EL (cell line): ENCODE measurements at places on chromosomes 13 and 19.
A peak's percentile ranks its signal among the peaks of the same experiment; 100 is the strongest.

GRCh38 chr13:78659732-78660494 lies 958 bp upstream of the OBI1 start:
- DNase-seq, result no peak

DNA sequence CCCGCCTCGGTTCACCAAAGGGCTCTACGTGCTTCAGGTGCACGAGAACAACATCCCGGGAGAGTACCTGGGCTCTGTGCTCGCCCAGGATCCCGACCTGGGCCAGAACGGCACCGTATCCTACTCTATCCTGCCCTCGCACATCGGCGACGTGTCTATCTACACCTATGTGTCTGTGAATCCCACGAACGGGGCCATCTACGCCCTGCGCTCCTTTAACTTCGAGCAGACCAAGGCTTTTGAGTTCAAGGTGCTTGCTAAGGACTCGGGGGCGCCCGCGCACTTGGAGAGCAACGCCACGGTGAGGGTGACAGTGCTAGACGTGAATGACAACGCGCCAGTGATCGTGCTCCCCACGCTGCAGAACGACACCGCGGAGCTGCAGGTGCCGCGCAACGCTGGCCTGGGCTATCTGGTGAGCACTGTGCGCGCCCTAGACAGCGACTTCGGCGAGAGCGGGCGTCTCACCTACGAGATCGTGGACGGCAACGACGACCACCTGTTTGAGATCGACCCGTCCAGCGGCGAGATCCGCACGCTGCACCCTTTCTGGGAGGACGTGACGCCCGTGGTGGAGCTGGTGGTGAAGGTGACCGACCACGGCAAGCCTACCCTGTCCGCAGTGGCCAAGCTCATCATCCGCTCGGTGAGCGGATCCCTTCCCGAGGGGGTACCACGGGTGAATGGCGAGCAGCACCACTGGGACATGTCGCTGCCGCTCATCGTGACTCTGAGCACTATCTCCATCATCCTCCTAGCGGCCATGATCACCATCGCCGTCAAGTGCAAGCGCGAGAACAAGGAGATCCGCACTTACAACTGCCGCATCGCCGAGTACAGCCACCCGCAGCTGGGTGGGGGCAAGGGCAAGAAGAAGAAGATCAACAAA lies 2.6 kb downstream of the PCDH17 start:
- DNase-seq, result no peak

DNA sequence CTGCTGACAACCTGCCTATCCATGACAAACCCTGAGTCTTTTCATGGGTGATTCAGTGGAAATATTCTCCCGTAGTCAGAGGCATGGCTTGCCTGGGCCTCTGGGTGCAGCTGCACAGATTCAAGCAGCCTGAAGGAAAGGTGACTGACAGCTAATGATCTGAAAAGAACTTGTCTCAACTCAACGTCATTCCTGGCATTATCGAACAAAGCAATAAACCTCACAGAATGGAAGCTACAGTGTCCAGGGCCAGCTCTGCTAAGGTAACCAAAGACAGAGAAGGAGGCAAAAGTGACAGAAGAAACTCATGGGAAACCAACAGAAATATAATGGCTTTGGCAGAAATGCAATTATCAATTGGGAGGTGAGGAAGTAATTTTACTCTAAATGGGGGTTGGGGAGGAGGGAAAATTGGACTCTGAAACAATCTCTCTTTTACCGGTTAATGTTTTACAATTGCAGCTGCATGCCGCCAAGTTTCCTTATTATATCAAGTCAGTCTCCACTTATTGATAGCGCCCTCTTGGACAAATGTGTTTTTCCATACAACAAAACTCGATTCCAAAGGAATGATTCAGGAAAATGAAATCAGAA lies 12.9 kb downstream of the STARD13 start:
- no peak for DNase-seq

DNA sequence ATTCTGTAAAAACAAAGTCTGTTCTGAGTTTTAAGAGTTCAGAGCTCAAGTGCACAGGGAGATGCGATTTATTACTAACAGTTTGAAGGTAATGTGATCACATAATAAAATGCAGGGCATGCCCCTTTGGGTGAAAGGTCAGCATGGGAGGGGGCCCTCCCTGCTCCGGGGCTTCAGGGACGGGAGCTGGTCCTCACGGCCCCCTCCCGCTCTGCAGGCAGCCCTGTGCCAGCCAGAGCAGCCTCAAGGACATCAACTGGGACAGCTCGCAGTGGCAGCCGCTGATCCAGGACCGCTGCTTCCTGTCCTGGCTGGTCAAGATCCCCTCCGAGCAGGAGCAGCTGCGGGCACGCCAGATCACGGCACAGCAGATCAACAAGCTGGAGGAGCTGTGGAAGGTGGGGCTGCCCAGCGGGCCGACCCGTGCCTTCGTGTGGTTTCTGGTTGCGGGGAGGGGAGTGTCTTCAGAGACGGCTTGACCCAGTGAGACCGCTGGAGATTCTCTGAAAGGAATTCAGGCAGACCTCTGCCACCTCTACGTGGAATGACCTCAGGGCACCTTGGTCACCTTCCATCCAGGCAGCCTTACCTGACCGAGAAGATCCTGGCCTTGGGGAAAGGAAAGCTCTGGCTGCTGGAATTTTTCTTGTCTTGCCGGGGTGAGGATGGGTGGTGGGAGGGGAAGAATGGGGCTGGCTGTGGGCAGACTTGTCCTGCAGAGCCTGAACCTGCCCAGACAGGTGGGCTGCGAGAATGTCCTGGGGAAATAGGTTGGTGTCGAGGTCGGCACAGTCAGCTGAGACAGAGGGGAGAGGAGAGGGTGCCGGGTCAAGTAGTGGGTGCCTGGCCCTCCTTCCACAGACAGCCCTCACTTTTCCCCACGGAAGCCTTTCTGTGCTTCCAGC lies 19.0 kb downstream of the UPF1 start:
- DNase-seq, result no peak

GRCh38 chr13:103405297-103405696 lies 339.1 kb upstream of the SLC10A2 start:
- no peak for DNase-seq

- no peak for DNase-seq
These were observed 1.2 kb downstream of the LSM4 start for GRCh38 chr19:18321734-18322102.

GRCh38 chr13:52010890-52011631 lies at the start of gene ATP7B:
TSS of gene ATP7B (minus strand) at chr13:52011450. CDS start at chr13:52011337, 113 bp downstream.
- DNase-seq, result peak; percentile 21

- no peak for DNase-seq
These were observed 1.7 kb downstream of the CNMD start for GRCh38 chr13:52737965-52738364.

GRCh38 chr19:49859682-49860335 lies 7.6 kb downstream of the PNKP start:
- no peak for DNase-seq

DNA sequence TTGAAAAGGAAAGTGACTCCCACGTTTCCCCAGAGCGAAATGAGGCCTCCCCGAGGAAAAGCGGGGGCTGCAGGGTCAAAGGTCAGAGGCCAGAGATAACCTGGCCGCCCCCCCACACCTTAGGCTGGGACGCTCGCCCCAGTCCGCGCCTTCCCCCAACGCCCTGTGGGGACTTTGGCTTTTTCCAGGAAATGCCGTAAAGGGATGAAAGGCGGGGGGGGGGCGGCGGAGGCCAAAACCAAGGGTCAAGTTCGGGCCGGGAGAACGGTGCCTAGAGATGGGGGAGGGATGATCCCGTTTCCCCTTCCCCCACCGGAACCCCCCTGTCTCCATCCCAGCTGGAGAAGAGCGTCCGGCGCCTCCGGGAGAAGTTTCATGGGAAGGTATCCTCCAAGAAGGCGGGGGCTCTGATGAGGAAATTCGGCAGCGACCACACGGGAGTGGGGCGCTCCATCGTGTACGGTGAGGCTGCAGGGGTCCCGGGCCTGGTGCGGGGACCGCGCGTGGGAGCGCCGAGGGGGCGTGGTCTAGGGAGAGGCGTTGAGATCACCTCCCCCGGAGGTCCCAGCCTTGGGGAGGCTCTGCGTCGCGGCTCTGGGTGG lies 575 bp downstream of the SHFL start:
- peak; percentile 27 for DNase-seq

- no peak for DNase-seq
These were observed 31.6 kb upstream of the KATNAL1 start for GRCh38 chr13:30338952-30339351.

DNA sequence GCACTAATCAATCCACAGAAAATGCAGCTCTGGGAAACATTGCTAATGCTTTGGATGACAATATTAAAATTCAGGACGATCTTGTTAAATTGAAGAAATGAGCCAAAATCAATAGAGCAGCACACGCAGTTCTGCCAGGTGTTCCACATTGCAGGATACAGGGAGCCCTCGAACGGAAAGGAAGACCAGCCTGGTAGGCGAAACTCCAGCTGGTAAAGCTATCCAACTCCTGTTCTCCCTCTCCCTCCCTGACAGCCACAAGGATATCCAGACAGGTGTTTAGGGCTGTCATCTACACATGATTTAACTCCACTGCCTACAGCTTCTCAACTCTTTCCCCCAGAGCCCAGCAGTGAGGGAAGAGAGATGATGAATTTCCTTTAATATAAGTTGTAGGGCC lies 67.7 kb downstream of the EPSTI1 start:
- DNase-seq, result no peak

- DNase-seq, result no peak
These were observed 1148.6 kb upstream of the PRR20A start for GRCh38 chr13:55992145-55992544.

GRCh38 chr13:109419896-109420295 lies 366.5 kb downstream of the IRS2 start:
- DNase-seq, result no peak

- peak; percentile 67 for DNase-seq
These were observed 14.4 kb downstream of the EPS15L1 start for GRCh38 chr19:16457195-16457953.

GRCh38 chr13:27194895-27195764 lies 23.5 kb upstream of the USP12 start:
- peak; percentile 94 for DNase-seq

DNA sequence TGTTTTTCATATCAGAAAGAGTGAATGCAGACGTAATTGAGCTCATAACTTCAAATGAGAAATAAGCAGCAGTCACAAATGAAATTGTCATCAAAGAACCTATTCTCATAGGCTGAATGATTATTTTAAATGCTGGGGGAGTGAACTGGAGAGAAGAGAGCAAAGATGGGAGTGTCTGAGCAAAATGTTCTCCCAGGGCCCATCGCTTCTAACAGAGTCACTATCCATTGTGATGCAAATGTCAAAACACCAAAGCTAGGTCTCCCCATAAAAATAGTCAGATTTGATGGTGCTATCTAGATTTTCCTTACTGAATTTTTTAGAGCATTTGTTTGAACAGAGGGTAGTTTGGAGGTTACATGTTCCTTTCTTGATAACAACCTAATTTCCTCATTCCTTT lies 278.7 kb downstream of the PCDH9 start:
- no peak for DNase-seq

- DNase-seq, result no peak
These were observed 3.6 kb downstream of the TNFSF11 start for GRCh38 chr13:42577538-42577937.

DNA sequence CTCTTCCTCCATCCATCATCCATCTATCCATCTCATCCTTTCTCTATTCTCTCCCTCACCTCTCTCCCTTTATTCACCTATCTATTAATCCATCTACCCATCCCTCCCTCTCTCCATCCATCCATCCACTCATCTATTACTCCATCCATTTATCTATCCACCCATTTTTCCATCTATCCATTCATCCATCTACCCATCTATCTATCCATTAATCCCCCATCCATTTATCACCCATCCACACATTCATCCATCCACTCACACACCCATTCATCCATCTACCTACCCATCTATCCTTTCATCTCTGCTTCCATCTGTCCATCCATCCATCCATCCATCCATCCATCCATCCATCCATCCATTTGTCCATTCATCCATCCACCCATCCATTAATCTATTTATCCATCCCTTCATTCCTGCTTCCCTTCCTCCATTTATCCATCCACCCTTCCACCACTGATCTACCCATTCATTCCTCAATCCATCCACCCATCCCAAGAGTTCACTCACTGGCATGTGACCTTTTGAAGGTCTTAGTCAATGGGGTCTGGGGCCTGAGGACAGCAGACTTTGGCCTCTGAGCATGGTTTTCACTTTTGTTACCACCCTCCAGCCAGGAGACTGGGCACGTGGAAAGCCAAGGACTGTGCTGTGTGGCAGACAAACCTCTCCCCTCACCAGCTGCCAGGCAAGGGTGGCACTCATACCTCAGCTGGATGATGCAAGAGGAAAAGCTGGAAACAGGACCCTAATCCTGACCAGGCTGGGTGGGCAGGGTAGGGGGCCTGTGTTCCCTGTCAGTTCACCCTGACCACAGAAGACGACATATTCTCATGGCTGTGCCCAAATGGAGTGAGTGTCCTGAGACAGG lies 126.7 kb downstream of the URI1 start:
- DNase-seq, result no peak

DNA sequence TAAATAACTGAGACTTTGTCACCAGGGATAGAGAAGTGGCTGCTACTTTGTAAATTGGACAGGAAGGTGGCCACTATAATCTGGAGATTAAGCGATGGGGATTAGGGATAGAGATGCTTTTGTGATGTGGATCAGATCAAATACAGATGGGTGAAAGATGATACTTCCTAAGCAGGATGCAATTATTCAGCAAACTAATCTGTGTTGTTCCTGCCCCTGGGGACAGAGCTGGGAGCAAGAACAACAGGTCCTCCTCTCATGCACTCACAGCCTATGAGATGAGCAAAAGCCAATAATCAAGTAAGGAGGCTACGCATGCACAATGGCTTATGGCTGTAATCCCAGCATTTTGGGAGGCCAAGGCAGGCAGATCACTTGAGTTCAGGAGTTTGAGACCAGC lies 4.6 kb downstream of the RGL3 start:
- DNase-seq, result no peak

GRCh38 chr19:2270157-2270422 lies 11.9 kb downstream of the PEAK3 start:
- DNase-seq, result no peak

DNA sequence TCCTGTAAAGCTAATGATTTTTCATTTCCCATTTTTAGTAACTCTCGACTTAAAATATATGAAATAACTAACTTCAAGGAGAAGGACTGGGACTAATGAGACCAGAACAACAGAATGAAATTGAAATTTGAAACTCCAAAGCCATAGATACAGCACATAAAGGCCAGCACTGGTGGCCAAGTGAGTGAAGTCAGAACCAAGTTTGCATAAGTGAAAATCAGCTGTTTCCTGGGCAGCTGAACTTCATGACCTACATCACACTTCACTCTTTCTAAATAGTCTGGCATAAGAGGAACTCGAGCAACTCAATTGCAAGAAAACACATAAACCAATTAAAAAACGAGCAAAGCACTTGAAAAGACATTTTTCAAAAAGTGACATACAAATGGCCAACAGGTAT lies 84.5 kb downstream of the DCLK1 start:
- no peak for DNase-seq

- peak; percentile 38 for DNase-seq
These were observed 22.5 kb upstream of the ALOX5AP start for GRCh38 chr13:30712536-30713532.

- DNase-seq, result no peak
These were observed 10.1 kb downstream of the TUBB4A start for GRCh38 chr19:6491802-6492592.
